ENCODE measurements at places on chromosomes 11 and 22.

DNA sequence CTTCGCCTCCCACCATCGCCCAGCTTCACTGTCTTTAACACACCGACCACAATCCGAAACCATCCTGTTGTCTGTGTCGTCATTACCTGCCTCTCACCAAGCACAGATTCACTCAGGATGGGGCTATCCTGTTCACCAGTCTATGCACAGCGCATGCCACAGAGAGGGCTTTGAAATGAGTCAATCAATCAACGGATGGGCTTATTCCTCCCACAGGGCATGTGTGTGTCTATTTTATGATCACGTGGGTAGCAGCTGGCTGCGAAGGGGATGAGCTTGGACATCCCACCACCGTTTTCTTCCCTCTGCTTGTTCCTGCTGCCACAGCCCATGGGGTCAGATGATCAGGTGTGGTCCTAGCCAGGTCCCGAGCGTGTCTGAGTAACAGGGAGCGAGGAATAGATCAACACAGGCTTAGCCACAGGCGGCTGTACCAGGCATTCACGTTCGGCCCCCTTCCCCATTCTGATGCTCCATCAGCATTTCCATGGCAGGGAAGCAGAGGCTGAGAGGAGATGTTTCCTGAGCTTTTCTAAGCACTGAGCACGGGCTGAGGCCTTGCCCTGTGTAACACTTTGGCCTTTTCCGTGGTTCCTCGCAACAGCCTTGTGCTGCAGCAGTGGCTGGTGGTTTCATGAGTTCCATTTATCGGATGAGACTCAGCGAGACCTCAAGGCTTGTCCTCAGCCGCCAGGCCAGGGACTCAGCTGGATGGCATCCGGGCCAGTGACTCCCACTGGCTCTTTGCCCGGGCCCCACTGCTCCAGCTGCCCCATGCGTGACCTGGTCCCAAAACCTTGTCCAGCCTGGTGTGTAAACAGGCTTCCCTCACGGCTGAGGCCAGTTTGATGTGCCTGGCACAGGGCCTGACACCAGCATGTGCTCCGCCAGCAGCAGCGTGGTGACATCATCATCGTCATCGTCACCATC lies 48.1 kb upstream of the FGF3 start:
- DNase-seq: no peak

DNA sequence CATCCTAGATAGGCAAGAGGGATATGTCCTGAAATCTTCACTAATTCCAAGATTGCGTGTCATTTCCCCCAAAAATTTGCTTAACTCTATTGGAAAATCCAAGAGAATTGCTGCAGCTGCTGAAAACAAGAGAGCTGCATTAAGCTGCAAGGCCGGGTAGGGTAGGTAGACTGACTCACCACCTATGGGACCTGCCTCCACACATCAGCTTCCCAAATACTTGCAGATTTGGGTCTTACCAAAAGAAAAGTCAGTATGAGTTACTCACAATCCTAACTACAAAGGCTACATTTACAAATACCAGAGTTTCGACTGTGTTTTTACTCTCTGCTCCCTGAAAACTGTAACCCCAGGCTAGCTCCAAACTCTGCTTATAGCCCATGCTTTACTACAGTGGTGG lies 142.5 kb upstream of the TEAD1 start:
- no peak for DNase-seq

DNA sequence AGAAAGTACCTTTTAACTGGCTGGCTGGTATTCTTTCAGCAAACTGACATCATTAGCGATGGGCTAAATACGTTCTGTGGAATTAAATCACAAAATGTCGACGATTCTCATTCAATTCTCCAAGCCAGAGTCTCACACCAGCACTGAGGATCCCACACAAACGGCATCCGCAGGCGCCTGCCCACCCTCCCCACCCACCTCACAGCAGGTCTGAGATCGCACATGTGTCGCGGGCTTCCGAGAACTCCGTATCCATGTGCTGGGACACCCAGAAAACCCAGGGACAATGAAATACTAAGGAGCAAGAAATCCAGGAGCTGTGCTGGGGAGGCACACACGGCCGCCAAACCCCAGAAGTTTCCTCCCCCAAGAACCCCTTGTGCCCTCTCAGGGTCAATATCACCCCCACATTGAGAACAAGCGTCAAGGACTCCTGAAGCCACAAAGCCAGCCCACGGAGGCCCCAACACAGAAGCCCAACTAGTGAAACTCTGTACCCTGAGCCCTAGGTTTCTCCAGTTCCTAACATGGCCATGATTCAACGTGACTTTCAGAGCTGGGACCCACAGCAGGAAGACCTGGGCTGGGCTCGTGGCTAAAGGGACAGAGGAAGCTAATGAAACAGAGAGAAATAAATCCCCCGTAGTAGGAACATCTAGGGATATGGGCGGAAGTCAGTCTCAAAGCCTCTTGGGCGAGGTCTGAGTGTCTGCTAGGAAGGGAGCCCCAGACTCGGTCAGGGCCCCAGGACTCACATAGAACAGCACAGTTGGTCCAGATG lies 8.0 kb downstream of the TOLLIP start:
- no peak for DNase-seq

GRCh38 chr11:92828556-92828955 lies 140.9 kb upstream of the MTNR1B start:
- DNase-seq: no peak

DNA sequence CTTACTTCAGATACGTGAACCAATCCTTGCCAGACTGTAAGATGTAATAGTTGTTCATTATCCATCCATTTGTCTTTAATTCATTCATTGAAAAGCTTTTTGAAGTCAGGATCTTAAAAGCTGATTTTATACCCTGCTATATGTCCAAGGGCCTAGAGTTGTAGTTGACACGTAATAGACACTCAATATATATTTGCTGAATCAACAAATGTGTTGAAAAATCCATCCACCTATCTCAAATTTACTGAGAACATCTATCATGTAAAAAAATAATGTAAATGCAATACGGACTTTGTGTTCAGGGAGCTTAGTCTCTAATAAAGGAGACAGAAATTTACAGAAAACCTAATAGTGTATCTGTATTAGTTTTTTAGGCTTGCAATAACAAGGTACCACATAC lies 521.0 kb downstream of the METTL15 start:
- no peak for DNase-seq

GRCh38 chr11:128725630-128726319 lies 31.9 kb downstream of the FLI1 start:
- no peak for DNase-seq

GRCh38 chr11:98230678-98231077 lies 790.1 kb upstream of the CNTN5 start:
- DNase-seq: no peak

GRCh38 chr11:78344676-78345075 lies 72.9 kb downstream of the GAB2 start:
- no peak for DNase-seq

GRCh38 chr22:20606041-20606783 lies 98.8 kb downstream of the MED15 start:
- DNase-seq: peak; percentile 76

DNA sequence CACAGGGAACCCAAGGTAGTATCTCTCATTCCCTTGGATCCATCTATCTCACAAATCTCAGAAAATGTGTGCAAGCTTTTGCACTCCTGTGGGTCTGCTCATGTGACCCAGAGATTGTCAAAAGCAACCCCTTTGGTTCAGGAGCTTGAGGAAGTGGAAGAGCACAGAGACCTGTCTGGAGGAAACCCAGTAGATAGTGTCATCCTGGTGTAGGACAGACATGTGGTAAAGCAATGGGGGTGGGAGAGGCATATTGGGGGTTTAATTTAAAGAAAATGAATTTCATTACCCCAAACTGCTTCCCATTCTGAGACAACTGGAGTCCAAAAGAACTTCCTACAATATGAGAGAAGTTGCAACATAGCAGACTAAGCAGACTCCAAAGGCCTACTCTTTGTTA lies 5.8 kb upstream of the MS4A14 start:
- no peak for DNase-seq

DNA sequence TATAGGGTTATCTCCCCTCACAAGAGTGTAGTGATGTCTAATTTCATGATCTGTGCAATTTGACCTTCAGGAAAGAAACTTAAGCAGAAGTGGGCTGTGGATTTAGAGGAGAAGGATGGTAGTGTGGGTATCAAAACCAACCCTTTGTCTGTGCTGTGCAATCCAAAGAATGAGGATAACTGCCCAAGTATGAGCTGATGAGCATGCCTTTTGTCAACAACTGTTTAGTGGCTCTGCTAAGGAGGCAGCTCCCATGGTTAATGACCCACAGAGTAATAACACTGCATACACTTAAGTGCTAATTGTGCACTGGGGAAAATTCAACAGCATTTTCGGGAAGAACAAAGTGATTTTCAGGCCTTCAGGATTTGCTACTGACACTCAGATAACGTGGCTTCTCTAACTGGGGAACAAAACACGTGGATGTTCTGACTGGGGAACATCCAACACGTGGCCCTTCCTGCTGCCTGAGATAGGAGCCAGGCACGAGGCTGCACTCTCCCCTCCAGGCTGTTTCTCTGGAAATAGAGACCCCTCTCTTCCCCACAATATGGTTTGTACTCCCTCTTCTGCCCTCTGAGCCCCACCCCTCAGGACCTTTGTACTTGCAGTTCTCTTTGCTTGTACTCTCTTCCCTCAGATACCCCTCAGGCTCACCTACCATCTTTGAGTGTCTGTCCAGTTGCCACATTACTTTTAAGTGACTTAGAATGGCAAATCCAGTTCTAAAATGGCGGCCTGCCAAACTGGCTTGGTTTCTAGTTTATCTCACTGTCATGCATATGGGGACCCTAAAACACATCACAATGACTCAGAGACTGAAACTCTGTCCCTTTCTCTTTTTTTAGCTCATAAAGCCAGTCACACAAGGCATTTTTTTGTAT lies 234.9 kb upstream of the POU2AF2 start:
- DNase-seq: no peak

DNA sequence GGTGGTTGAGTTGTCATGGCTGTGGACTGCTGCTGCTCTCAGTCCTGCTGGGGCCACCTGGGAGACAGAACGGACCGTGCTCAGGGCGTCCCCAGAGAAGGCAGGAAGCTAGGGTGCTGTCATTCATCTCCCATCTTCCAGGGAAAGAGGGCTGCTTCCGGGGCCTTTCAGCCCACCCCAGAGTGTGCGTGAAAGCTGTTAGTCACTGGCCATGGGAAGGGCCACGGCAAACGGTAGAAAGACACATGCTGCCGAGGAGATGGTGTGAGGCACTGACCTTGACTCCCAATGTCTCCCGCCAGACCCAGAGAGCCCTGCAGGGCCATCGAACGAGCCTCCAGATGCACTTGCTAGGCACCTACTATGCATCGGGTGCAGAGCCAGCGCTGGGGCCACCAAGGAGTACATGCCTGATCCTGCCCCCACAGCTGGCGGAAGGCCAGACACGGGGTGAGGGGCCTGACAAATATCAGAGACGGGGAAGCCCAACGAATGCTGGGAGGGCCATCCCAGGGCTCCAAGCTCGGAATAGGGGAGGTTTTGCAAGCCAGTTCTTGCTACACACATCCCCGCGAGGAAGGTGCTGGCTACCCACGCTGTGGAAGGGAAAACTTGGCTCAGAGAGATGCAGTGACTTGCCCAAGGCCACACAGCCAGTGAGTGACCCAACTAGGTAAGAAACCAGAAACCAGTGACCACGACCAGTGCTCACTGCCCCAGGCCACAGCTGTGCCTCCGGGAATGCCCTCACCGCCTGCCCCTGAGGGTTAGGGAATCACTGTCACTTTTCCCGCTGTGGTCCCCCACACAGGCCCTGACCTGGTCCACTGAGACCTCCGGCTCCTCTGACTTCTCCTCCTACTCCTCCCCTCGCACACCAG lies 10.1 kb downstream of the RAC2 start:
- no peak for DNase-seq

- DNase-seq: no peak
These were observed 29.7 kb downstream of the LRP4 start for GRCh38 chr11:46888636-46889035.

GRCh38 chr22:43528601-43529360 lies 117.0 kb downstream of the MPPED1 start:
- DNase-seq: no peak

GRCh38 chr22:16925407-16925966 lies 82.5 kb downstream of the GAB4 start:
- DNase-seq: no peak

DNA sequence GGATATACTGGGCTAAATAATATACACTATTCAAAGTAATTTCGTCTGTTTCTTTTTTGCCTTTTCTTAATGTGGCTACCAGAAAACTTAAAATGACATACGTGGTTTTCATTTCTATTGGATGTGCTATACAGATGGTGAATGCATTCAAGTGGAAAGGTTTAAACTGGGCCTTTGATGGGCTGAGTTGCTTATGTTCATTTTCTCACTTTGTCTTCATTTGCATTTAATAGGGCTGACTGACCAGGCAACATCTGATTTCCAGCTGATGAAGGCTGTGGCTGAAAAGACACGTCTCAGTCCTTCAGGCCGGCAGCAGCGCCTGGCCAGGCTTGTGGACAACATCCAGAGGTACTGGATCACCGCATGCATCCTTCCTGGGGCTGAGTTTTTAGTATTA lies 27.9 kb downstream of the PIWIL4 start:
- DNase-seq: no peak

- no peak for DNase-seq
These were observed 56.1 kb upstream of the FADD start for GRCh38 chr11:70146895-70147520.

GRCh38 chr11:121421149-121421901 lies 30.8 kb upstream of the SORL1 start:
- DNase-seq: no peak

GRCh38 chr11:119319136-119319699 lies 2.3 kb upstream of the MCAM start:
- peak; percentile 4 for DNase-seq

DNA sequence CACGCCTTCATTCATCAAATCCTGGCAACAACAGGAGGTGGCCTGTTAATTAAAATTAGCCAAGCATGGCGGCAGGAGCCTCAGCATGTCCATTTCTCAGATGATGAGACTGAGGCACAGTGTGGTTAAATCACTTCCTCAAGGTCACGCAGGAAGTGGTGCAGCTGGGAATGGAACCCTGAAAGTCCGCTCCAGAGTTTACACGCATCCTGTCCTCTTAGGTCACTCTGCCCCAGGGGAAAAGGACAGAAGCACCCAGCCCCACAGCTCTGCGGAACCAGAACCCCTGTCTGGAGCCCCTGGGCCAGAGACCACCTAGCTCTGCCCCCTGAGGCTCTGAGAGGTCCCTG lies 19.6 kb downstream of the RPL3 start:
- no peak for DNase-seq

All from GM12891 (cell line).